ENCODE measurements at places on chromosomes 12 and 14. TPM values are rescaled to one million over a fixed set of nuclear protein-coding genes. Genes with fewer than 3 reads are reported as not detected.

PRH2 gene
- 0.23 TPM for total RNA-seq

DNA sequence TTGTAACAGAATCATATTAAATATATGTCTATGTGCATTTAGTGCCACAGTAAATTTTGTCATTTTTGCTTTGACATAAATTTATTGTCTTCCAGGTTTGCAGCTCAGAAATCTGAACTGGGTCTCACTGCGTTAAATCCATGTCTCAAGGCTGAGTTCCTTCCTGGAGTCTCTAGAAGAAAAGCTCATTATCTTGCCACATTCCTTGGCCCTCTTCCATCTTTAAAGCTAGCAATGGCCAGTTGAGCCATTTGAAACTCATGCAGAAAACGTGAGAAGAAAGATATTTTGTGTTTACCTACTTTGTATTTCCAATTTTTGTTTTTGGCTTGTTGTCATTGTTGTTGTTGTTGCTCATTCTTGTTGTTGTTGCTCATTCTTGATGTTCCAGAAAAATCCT, 10.7 kb downstream of the PRH1 start:
- no peak for DNase-seq
- H3K27ac ChIP-seq = no peak overlapping the region
- H3K36me3 ChIP-seq = no peaks in the 10 kb centered on the region
- no peak overlapping the region for H3K4me3 ChIP-seq
- H3K27me3 ChIP-seq = no peaks in the 10 kb centered on the region

- no peak for DNase-seq
- H3K27me3 ChIP-seq = no peaks in the 10 kb centered on the region
- peaks cover 53% of the 10 kb centered on the region for H3K4me1 ChIP-seq
- H3K4me3 ChIP-seq = no peak overlapping the region
Observed at GRCh38 chr14:52934762-52935161, 16.1 kb downstream of the FERMT2 start.

DNA sequence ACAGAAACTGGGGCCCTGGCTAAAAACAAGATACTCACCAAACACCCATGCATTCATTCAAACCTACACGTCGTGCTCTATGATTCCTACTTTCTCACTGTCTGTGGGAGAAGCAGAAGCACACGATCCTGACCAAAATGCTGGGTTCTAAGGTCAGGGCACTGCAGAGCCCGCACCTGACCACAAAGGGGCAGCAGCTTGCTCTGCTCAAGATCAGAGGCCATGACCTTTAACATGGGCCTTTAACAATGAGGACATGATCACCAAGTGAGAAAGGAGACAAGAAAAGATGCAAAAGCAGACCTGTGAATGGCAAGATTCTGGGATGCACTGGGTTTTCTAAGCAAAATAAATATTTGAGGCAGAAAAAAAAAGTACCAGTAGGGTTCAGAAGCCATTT, 40.1 kb upstream of the VPS33A start:
- H3K4me3 ChIP-seq = no peak overlapping the region
- H3K36me3 ChIP-seq = peaks cover 49% of the 10 kb centered on the region
- DNase-seq = no peak
- H3K27me3 ChIP-seq = no peaks in the 10 kb centered on the region

GRCh38 chr12:131232036-131232435, 278.3 kb downstream of the ADGRD1 start:
- no peak overlapping the region for H3K4me3 ChIP-seq
- no peaks in the 10 kb centered on the region for H3K36me3 ChIP-seq
- DNase-seq = no peak
- H3K4me1 ChIP-seq = no peaks in the 10 kb centered on the region

- no peaks in the 10 kb centered on the region for H3K36me3 ChIP-seq
- no peak overlapping the region for H3K27ac ChIP-seq
- no peaks in the 10 kb centered on the region for H3K27me3 ChIP-seq
- DNase-seq = no peak
Observed at GRCh38 chr12:82565966-82566365, 120.7 kb upstream of the TMTC2 start.

DNA sequence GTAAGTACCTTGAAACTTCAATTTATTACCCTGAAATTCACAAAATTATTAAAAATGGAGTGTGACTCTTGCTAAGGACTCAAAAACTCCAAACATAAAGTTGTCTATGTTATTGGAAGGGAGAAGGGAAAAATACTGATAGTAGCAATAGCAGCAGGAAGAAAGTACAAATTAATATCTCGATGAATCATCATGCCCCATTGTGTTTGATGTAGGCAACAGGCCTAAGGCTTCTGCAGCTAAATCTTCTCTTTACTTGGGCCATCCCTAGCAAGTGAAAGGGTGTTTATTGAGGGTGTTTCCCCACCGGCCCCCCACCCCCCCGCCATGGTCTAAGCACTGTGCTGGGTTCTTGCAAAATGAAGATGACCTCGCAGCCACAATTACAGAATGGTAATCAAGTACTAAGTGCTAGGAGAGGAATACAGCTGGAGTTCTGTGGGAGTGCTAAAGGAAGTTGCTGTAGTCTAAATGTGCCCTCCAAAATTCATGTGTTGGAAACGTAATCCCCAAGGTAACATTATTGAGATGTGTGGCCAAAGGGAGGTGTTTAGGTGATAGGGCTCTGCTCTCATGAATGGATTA, 76.5 kb downstream of the SNAPC1 start:
- DNase-seq = no peak
- no peak overlapping the region for H3K27ac ChIP-seq
- H3K4me3 ChIP-seq = no peak overlapping the region
- peaks cover 4% of the 10 kb centered on the region for H3K27me3 ChIP-seq

PIWIL1 gene
- not detected for total RNA-seq

BBOF1 gene
- 2.8 TPM for total RNA-seq

DNA sequence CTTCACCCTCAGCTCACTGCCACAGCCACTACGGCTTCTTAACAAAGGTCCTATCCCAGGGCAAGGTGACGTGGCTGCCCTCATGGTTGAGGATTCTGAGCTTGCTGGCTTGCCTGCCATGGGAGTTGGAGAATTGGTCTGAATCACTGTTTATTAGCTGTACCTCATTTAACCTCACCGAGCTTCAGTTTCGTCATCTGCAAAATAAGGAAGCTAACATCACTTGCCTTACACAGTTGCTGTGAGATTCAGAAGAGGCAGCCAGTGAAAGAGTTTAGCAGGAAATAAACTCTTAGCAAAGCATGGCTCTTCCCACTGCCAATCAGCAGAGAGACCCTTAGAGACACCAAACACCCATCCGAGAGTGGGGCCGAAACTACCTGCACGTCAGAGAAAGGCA, 90.1 kb upstream of the KCNA1 start:
- no peaks in the 10 kb centered on the region for H3K27me3 ChIP-seq
- H3K4me1 ChIP-seq = no peaks in the 10 kb centered on the region
- no peak for DNase-seq
- no peak overlapping the region for H3K4me3 ChIP-seq
- H3K36me3 ChIP-seq = no peaks in the 10 kb centered on the region

Data from liver (tissue), 10 donors.